ENCODE measurements at places on chromosomes 3 and 15.

DNA sequence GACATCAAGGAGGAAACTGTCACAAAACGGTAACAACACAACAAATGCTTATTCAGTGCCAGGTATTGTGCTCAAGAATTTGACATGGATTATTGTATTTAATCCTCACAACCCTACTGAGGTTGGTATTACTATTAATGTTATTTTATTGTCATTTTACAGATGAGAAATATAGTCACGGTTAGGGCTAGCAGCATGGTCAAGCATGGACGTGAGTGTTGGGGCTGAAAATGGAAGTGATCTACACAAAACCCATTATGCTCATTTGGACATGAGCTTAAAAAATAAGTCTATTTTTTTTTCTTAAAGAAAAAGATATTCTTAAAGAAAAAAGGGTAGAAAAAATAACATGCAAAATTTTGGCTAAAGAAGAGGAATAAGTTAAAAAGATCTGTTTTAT, 141.3 kb upstream of the SOX2 start:
- DNase-seq: no peak

DNA sequence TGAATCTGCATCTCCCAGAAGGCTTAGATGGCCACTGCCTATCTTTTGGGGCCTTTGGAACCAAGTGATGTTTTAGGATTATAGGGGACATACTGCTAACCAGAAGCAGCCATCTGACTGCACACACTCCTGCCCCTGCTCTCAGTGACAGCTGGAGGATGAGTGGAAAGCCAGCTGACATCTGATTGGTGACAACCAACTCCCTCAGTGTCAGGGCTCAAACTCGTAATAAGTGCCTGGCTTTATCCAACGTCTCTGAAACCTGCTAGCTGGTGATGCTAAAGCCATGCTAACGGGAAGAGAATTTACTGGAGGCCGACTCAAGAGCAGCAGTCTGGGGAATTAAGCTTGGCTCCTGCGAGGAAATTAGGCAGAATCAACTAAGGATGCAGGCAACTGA, 35.1 kb downstream of the KY start:
- DNase-seq: no peak

- DNase-seq: no peak
Observed at GRCh38 chr15:75823860-75824613, 19.2 kb upstream of the UBE2Q2 start.

- DNase-seq: no peak
Observed at GRCh38 chr15:94480289-94480834, 249.0 kb downstream of the MCTP2 start.

DNA sequence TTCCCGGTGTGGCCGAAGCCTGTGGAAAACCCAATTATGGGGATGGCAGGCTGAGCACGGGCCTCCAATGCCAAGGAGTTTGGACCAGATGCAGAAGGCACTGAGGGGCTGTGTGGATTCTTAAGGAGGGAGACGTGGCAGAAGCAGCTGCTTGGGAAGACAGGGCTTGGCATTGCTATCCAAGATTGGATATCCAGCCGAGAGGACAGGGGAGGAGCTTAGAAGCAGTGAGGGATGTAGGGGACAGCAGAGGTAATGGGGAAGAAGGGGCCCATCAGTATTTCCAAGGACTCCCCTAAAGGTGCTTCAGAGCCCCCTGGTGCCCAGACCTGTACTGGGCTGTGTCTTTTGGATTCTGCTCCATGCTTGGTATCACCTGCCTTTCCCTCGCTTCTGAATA, 112.8 kb upstream of the TLE3 start:
- DNase-seq: no peak

DNA sequence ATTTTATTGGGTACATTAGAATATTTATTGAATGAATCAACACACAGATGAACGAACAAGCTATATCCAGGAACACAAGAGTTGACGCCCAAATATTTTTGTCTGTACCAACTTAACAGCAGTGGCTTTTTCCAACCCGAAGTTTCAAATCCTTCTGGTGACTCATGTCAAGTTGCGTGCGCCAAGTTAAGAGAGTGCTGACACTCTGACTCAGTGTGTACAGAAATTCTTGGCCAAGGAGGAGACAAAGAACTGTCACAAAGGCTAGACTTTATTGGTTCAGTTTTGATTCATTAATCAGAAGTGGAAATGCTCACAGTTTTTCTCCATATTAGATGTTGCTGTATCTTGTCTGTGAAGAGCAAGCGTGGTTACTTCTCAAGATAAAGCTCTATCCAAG, 59.6 kb upstream of the TSC22D2 start:
- DNase-seq: no peak

DNA sequence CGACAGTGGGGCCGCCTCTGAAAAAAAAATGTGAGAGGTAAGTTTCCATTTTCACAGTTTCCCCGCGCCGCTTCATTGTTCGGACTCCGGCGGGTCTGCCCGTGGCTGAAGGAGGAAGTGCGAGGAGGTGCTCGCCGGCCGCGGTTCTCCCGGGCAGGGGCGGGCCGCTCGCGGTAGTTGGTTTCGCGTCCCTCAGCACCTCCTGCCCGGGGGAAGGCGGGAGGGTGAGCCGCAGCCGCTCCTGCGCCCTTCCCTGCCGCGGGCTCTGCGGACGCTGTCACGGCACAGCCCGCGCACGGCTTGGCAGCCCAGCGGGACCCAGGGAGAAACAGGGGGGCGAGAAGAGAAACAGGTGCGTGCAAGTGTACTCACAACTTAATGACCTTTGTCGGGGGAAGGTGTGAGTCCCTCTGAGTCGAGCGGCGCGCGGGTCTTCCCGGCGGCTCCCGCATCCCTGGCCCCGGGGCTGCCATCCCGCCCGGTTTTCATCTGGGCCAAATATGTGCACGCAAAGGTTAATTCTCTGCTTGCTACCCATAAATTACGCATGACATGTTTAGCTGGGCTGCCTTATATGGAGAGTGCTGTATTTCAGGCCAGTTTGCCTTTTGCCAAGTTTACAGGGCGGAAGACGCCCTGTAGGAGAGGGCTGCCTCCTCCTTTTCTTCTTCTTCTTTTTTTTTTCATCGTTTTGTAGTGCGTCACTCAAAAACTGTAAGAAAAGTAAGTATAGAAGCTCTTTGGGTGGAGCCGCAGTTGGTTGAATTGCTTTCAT, 514 bp downstream of the MBNL1 start:
- peak; percentile 56 for DNase-seq

DNA sequence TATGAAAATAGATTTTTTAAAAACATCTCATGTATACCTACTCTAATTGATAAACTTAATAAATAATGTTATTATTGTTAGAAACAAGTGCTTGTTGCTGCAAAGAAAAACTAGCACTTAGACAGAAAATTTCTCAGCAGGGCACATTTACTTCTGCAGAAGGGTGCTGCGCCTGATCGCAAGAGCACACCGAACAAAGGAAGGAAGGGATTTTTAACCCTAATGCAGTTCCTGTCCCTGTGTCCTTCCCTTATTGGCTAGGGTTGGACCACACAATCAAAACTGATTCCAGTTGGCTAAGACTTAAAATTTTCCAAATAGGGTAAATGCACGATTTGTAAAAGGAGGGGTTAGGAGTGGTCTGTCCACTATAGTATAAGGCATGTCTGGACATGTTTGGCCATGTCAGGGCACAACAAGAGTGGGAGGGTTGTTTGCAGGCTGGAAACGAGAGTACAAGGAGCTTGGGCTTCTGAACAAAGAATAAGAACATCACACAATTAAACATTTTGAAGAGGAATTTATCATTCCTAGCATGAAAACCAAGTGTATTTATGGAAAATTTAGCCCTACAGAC, 4.7 kb downstream of the DTWD1 start:
- no peak for DNase-seq

DNA sequence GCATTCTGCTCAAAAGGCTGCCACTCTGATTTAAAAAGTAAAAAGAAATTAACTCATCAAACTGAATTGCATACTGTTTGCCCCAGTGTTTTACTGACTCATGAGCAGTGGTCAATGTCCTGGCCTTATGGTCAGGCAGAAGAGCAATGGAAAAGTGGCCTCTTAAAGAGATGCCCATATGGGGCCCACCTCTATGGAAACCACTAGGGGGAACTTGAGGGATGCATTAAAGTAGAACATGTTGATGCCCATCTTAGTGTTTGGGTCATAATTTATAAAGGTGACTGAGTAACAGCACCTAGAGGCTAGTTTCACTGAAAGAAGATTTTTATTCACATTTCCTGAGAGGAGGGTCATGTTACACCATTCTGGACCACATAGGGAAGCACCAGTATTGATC, 66.5 kb upstream of the RNU6-1 start:
- DNase-seq: no peak

DNA sequence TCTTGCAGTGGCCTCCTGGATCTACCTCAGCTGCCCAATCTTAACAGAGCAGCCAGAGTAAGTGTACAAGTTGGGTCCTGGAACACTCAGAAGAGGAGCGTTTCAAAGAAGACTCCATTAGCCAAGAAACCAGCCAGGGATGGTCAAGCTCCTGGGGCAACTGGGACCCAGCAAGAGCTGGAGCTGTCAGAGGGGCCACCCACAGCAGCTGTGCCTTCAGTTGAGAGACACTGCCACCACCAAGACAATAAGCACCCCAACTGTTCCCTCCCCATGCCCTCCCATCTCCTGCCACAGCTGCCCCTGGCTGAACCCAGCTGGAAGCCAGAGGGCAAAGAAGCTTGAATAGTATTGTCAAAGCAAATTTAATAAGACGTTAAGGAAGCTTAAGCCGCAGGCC, 110.6 kb upstream of the TLE3 start:
- DNase-seq: no peak

GRCh38 chr3:52431459-52432223, 13.3 kb downstream of the SEMA3G start:
- DNase-seq: no peak

DNA sequence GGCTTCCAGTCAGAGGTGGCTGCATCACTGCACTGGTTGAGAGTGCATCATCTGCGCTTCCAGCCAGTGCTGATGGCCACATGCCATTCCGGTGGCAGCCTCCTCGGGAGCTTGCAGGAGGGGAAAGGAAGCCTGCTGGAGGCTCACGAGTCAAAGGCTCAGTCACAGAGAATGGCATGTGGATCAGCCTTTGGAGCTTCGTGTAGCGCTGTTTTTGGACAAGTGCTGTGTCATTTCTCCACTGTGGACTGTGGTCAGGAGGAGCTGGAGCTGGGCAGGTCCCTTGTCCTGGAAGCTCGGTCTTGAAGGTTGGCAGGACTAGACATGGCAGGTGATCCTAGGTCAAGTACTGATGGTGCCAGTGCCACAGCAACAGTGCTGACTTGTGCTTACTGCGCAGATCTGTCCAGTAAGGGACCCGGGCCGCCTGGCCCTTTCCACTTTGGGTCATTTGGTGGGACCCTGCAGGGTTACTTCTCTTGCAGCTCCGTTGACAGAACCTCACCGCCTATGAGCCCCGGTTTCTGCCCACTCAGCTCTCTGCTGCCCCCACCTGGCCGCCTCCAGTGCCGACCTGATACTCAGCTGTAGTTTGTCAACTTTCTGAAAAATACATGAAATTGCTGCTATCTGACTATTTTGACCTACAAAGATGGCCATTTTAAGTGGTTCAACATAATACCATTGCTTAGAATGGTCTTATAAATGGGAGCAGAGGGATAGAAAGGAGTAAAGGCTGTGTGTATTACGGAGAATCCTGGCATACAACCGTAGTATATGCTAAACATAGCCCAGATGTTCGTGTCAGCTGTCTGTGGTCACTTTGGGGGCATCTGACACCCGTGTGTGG, 27.6 kb upstream of the TRPM1 start:
- DNase-seq: peak; percentile 79

- no peak for DNase-seq
Observed at GRCh38 chr3:10845839-10846656, 30.0 kb downstream of the SLC6A11 start.

All from activated CD8-positive, alpha-beta memory T cell treated with anti-CD3 and anti-CD28 coated beads, Interleukin-2, amount 50 U/mL, for 4 hours (primary cell).